ENCODE measurements at places on chromosomes 7 and 10.
A peak's percentile ranks its signal among the peaks of the same experiment; 100 is the strongest.

GRCh38 chr10:31602541-31603234 lies 283.7 kb downstream of the ZEB1 start:
- DNase-seq: peak; percentile 82

DNA sequence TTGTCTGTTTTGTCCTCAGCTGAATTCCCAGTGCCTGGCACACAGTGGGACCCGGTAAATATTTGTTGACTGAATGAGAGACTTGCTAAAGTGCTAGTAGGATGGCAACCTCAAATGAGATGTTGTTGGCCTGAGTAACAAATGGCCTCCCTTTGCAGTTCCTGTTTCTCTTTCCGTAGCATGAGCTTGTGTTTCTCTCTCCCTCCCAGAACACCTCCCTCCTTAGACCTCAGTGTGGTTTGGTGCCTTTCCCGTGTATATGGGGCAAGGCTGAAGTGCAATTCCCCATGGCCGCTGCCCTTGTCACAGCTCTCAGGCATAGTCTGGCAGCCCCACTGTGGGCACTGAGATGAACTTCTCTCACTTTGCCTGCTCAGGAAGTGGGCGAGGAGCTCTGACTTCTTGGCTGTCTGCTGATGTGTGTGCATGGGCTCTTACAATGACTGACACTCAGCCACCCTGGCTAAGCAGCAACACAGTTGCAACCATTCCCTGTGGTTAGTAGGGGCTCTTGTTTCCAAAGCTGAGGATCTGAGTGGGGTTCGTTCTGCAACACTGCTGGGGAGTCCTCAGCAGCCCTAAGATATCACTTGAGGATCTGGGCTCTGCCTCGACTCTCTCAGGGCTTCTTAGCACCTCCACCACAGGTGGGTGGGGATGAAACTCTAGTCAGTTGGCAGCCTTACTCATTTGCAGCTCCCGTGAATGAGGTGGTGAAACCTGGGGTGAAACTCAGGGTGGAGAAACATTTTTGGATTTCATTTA lies 136.1 kb downstream of the ICA1 start:
- no peak for DNase-seq

GRCh38 chr7:36064676-36065075 lies 88.4 kb upstream of the EEPD1 start:
- DNase-seq: no peak

GRCh38 chr7:13846386-13846785 lies 143.1 kb downstream of the ETV1 start:
- DNase-seq: no peak

GRCh38 chr10:101301111-101301731 lies 52.7 kb upstream of the BTRC start:
- DNase-seq: no peak

DNA sequence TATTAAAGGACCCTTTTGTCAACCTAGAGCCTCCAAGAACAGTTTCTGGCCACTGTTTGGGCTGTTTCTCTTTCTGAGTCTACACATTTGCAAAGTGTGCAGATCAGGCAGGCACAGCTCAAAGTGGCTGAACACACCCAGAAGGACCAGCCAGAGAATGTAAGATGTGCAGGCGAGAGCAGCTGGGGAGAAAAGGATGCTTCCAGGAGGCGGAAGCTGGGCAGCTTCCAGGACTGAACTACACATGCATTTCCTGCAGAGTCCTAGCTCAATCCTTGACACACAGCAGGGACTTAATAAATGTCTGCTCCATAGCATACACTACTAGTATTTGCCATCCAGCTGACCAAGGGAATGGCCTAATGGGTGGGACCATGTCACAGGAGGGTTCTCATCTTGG lies 70.9 kb downstream of the CTBP2 start:
- no peak for DNase-seq

GRCh38 chr7:101125989-101126650 lies 784 bp upstream of the SERPINE1 start:
- DNase-seq: peak; percentile 60

GRCh38 chr10:3090914-3091787 lies 23.8 kb downstream of the PFKP start:
- peak; percentile 55 for DNase-seq

- DNase-seq: no peak
These were observed 406.8 kb downstream of the TCERG1L start for GRCh38 chr10:130904676-130905075.

GRCh38 chr10:101952191-101952590 lies 103.8 kb downstream of the ARMH3 start:
- DNase-seq: no peak

GRCh38 chr10:1339396-1339795 lies 283.2 kb downstream of the WDR37 start:
- no peak for DNase-seq

- no peak for DNase-seq
These were observed 136.5 kb downstream of the JCAD start for GRCh38 chr10:29922892-29923291.

- DNase-seq: no peak
These were observed 142.2 kb upstream of the INSYN2A start for GRCh38 chr10:127338399-127339110.

DNA sequence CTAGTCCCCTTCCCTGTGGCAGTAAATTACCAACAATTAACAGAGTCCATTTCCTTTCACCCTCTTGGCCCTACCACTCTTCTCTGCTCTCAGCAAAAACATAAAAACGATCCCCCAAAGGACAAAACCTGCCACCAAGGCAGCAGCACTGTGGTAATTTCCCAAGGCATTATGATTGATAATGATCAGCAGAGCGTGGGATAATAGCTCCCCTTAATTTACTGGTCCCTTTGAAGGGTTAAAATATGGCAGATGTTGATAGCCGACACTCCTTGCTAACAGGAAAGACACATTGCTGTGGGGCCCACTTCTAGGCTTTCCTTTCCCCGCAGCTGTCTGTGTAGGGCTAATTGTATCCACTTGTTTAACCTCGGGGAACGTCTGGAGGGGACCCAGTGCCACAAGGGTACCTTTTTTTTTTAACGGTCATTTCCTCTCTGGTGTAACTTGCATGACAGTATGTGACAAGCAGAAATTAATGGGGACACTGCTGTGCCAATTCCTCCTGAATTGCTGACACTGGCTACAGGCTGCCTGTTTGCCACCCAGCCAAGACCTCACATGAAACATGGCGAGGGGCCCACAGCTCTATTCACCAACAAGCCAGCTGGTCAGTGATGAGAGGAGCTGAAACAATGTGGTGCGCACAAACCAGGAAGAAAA lies 81.3 kb downstream of the CDK6 start:
- DNase-seq: no peak

- no peak for DNase-seq
These were observed 105.3 kb upstream of the KCTD7 start for GRCh38 chr7:66523409-66523808.

- DNase-seq: no peak
These were observed 50.5 kb downstream of the VIPR2 start for GRCh38 chr7:159094023-159094740.

DNA sequence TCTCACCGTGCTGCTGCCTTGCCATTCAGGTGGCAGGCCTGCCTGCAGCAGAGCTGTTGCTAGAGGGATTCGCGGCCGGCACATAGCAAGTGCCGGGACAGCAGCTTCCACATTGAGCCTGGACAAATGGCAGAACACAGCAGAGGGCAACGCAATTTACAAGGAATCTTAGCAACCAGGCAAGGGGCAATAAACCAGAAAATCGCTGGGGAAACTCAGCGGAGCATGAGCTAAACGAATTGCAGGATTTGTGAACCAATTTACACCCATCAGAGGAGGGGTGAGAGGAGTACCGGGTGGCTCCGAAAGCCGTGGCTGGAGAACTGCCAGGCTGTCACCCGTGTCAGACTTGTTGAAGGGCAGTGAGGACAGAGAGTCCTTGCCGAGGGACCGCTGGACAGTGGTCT lies 58.6 kb upstream of the LOXL4 start:
- DNase-seq: no peak

- peak; percentile 77 for DNase-seq
These were observed 31.4 kb upstream of the NPVF start for GRCh38 chr7:25259487-25260243.

DNA sequence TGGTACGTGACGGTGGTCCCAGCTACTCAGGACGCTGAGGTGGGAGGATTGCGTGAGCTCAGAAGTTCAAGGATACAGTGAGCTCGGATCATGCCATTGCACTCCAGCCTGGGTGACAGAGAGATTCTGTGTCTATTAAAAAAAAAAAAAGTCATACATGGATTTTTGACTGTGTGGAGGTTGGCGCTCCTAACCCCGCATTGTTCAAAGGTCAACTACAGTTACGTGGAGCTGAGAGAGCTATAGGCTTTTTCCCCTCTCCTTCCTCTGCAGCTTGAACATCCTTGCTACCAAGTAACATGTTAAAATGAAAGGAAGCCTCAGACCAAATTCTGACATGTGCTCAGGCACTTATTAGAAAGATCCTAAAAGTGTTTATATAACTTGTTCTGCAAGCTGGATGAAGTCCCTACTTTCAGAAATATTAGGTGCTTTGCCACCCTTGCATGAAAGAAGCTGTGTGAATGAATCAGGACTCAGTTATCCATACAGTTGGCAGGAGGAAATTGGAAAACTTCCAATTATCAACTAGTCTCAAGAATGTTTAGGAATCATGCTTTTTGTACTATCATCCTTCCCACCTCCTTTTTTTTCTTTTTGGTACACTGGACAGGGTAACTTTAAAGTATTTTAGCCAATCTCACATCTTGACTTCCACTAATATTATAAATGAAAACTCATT lies 12.5 kb upstream of the ST7 start:
- DNase-seq: no peak

DNA sequence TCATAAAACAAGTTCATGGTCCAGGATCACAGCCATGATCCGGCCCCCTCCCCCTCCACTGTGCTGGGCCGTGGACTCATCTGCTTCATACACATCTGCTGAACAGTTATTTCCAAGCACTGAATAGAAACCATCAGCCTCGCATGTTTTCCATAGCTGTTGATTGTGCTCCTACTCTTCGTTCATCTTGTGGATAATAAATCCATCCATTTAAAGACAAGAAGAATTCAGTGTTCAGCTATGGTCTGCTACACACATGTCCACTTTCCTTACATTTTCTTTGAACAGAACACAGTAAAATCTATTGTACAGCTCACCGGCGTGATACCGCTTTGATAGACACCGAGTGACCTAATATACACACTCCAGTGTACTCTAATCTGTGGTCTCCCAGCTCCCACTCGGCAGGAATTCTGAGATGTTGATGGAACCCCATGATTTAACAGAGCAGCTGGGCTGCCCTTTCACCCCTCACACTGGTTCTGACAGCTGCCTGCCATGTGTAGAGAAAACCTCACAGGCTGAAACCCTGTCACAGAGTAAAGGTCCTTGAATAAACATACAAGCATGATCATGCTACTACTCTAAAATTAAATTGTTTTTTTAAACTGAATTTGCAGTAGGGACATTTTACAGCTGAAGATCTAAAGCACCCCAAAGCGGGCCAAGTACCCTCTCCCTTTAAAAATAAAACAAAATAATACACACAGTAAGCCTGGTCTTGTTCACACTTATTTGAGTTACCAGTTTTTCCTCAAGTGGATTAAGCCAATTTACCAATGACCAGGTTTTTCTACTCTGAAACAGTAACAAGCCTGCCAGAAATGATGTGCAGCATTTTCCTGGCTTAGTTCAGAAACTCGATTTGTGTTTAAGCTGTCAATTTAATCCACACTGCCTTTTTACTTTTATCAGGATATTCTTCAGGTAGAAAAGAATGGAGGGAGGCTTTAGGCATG lies 95.1 kb upstream of the FZD1 start:
- DNase-seq: no peak

DNA sequence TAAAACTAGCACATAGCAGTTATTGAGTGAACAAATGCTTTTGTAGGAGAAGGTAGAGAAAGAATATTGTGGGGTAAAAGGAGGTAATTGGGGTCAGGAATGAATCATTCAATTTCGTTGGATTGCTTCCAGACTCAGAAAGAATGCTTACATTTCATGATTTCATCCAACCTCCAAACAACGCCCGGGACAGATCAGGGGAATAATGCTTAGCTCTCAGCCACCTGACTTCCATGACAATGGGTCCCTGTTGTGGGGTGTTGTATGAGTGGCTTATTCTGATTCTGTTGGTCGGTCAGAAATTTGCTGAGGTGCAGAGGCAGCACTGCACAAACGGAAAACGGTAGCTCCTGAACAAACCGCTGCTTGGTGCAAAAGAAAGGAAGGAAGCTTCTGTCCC lies 24.0 kb upstream of the INPP5F start:
- DNase-seq: no peak

- DNase-seq: no peak
These were observed 87.3 kb upstream of the CYTH3 start for GRCh38 chr7:6359734-6360133.

DNA sequence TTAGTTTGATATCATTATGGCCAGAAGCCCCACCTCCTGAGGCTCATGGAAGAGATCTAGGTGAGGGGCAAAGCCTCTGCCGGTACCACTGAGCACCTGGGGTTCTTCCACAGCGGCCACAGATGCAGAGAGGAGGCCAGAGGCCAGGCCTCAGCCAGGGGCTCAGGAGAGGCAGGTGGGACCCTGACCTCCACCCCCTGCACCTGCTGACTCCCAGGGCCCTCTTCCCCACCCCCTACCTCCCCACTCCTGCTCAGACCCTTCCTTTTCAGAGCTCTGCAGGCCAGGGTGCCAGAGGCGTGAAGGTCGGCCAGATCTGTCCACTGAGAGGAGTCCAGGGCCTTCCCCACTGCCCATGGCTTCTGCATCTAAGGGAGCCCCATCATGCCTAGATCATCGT lies 178.7 kb upstream of the PPP2R2D start:
- no peak for DNase-seq

DNA sequence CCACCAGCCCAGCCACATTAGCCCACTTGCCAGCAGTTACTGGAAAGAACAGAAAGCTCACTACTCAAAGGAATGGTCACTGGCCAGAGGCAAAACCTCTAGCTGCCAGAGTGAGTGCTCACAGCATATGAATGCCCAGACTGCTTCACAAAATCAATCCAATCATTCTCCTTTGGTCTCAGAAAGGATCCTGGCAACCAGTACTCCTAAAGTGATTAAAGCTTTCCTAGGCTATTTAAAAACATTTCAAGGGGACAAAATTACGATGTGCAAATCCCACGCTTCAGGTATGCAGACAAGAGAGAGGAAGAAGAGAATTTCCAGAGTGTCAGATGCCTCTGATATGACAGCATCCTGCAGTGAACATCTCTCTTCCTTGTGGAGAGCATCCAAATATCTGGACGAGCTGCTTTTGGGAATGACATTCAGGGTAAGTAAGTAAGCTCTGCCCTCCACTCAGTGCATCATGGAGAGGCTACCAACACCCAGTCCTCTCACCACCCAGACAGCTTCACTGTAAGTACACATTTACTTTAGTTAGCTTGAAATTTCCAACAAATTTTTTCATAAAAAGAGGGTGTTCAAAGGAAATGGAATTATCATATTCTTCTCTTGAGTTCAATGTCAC lies 25.1 kb downstream of the ICA1 start:
- no peak for DNase-seq

DNA sequence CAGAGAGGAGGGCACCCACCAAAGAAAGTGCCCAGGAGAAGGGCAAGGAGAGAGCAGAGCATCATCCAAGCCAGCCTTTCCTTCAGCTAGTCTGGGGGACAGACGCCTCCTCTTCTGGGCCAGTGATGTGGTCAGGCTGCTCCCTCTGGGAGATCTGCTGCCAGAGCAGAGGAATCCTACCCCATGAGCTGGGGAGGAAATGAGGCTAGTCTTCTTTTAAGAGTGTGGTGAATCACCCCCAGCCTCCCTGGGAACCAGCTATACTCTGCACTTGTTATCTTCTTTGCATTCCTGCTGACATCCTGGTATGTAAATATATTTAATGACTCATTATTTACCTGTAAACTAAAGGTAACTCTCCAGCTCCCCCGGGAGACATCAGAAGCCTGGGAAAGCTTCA lies 41.6 kb upstream of the EPHB6 start:
- no peak for DNase-seq

- no peak for DNase-seq
These were observed 313.3 kb downstream of the FGFR2 start for GRCh38 chr10:121284936-121285335.

Measured in fibroblast of the conjunctiva (primary cell).